ENCODE measurements at places on chromosomes 12 and 14. TPM values are rescaled to one million over a fixed set of nuclear protein-coding genes. Genes with fewer than 3 reads are reported as not detected.
A peak's percentile ranks its signal among the peaks of the same experiment; 100 is the strongest.

DNA sequence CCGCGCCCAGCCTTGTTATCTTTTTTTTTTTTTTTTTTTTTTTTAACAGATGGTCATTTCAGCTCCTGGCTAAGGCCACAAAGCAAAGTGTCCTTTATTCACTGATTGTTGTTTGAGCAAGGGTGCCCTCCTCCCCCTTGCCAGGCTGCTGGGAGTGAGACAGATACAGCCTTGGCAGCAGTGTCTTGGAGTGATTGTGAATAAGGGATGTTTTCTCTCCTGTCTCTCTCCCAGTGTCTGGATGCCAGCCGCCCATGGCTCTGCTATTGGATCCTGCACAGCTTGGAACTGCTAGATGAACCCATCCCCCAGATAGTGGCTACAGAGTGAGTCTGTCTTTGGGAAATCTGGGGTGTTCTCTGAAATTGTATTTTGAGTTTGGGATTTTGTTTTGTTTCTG lies 28.7 kb downstream of the FNTB start:
- H3K27ac ChIP-seq = no peak overlapping the region
- no peak for DNase-seq
- no peak overlapping the region for H3K4me3 ChIP-seq
- no peaks in the 10 kb centered on the region for H3K27me3 ChIP-seq
- H3K36me3 ChIP-seq = peaks cover 10% of the 10 kb centered on the region

GRCh38 chr14:40268236-40268635 lies 836.0 kb upstream of the FBXO33 start:
- no peak for DNase-seq
- no peaks in the 10 kb centered on the region for H3K27me3 ChIP-seq
- H3K4me3 ChIP-seq = no peak overlapping the region
- no peak overlapping the region for H3K27ac ChIP-seq
- no peaks in the 10 kb centered on the region for H3K4me1 ChIP-seq

- no peak overlapping the region for H3K27ac ChIP-seq
- no peak for DNase-seq
- no peak overlapping the region for H3K4me3 ChIP-seq
These were observed 841.7 kb downstream of the DIO2 start for GRCh38 chr14:79369359-79370332.

DNA sequence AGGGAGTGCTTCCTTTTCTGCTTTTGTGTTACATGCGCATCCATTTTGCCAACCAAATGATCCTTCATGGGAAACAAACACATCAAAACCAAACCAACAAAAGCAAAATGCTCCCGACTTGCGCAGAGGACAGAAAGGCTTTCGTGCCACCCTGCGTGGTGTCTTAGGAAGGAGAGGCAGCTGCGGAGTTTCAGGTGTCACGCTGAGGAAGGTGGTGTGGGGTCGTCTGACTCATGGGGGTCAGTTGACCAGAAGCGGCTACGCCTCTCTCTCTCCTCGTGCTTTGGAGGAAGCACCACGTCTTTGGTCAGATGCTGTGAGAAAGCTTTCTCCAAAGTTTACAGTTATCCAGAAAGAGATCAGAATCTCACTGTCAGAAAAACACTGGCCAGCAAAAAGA lies 7.9 kb downstream of the EMP1 start:
- DNase-seq = no peak
- H3K27ac ChIP-seq = no peak overlapping the region
- no peak overlapping the region for H3K4me3 ChIP-seq
- peaks cover 27% of the 10 kb centered on the region for H3K27me3 ChIP-seq
- H3K36me3 ChIP-seq = no peaks in the 10 kb centered on the region

DNA sequence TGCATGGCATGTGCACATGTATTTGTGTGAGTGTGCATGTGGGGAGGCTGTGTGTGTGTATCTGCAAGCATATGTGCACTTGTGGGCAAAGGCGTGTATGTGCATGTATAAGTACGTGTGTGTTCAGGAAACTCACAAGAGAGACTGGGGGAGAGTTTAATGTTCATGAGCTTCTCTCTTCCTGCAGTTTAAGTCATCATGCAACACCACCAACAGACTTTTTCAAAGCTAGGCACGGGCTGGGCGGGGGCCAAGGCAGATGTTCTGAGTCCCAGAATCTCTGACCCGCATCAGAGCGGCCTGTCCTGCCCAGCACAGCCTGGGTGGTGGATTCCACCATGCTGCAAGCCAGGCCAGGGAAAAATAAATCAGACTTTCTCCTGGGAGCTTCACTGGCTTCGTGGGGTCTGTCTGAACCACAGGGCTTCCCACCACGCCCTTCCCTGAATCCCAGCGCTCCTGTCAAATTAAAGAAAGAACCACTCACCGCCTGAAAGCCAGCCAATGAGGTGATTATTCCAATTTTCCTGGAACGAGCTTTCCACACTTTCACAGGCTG lies 75.7 kb downstream of the PITPNM2 start:
- H3K4me1 ChIP-seq = peaks cover 60% of the 10 kb centered on the region
- H3K27me3 ChIP-seq = no peaks in the 10 kb centered on the region
- H3K27ac ChIP-seq = peak overlapping the region; percentile 98
- DNase-seq = peak; percentile 48
- no peaks in the 10 kb centered on the region for H3K36me3 ChIP-seq

DNA sequence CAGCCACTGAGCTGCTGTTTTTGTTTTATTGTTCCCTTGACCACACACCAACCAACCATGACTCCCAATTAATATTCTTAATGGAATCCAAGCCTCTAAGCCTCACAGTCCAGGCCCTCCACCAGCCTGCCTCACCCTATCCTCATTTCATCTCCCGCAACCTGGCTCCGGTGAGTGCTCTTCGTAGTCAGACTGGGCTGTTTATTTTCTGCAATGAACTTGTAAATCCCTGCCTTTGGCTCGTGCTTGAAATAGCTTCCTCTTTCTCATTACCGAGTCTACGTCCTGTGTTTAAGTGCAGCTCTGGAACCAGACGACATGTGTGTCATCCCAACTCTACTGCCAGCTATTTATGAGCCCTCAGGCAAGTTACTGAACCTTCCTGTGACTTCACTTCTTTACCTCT lies 12.4 kb upstream of the ETFBKMT start:
- DNase-seq = no peak
- H3K4me3 ChIP-seq = no peak overlapping the region
- no peaks in the 10 kb centered on the region for H3K4me1 ChIP-seq
- H3K36me3 ChIP-seq = no peaks in the 10 kb centered on the region
- no peak overlapping the region for H3K27ac ChIP-seq
- H3K27me3 ChIP-seq = no peaks in the 10 kb centered on the region

- peaks cover 5% of the 10 kb centered on the region for H3K36me3 ChIP-seq
- H3K27ac ChIP-seq = no peak overlapping the region
- DNase-seq = no peak
- no peaks in the 10 kb centered on the region for H3K27me3 ChIP-seq
These were observed 67.0 kb downstream of the ANKRD9 start for GRCh38 chr14:102442241-102443211.

SINHCAF gene
- total RNA-seq = 98.0 TPM

SIX6 gene
- not detected for total RNA-seq

GALNT8 gene
- total RNA-seq = 0.76 TPM

PPP4R3A gene
- total RNA-seq = 121 TPM

Measured in activated CD8-positive, alpha-beta T cell treated with anti-CD3 and anti-CD28 coated beads, Interleukin-2, amount 10 ng/mL, durations not matched to agents 7 days and 5 days (primary cell).